Spleen (tissue), 13 donors: ENCODE measurements at places on chromosomes 1 and 21.

GRCh38 chr1:84930329-84930728 is 37.3 kb upstream of the LPAR3 start:
- no peak for DNase-seq

GRCh38 chr1:234942879-234943506 is 185.6 kb downstream of the TOMM20 start:
- DNase-seq: no peak

DNA sequence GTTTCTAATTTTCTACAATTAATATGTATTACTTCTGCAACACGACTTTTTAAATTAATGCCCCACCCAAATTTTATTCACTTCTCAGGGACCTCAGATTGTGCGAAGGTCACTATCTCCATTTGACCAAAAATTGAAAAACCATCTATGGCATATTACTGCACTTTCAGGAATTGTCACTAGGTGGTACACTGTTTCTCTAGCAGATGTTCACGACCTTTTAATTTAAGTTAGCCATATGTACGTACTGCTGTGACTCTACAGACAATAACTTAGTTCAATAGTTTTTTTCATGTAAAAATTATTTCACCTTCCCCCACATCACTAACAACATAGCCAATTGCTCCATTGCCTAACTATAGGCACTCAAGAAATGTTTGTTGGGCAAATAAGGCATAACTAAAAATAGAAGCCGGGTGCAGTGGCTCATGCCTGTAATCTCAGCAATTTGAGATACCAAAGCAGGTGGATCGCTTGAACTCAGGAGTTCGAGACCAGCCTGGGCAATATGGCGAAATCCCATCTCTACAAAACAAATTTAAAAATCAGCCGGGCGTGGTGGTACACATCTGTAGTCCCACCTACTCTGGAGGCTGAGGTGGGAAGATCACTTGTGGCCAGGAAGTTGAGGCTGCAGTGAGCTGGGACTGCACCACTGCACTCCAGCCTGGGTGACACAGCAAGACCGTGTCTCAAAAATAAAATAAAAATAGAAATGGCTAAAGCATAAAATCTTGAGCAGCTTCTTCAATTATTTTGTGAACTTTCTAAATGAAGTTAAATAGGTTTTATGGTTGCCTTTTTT is 75.7 kb upstream of the PKN2 start:
- DNase-seq: no peak

DNA sequence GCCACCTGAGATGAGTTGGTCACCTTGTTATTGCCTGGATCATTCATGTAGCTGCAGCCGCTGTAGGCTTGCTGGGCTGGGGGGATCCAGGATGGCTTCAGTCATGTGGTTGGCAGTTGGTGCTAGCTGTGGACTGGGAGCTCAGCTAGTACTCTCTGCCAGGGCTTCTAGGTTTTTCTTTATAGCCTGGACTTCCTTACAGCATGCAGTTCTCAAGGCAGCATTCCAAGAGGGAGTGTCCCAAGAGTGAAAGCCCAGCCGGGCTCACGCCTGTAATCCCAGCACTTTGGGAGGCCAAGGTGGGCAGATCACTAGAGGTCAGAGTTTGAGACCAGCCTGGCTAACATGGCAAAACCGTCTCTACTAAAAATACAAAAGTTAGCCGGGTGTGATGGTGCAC is 23.7 kb upstream of the ACTL8 start:
- DNase-seq: no peak

DNA sequence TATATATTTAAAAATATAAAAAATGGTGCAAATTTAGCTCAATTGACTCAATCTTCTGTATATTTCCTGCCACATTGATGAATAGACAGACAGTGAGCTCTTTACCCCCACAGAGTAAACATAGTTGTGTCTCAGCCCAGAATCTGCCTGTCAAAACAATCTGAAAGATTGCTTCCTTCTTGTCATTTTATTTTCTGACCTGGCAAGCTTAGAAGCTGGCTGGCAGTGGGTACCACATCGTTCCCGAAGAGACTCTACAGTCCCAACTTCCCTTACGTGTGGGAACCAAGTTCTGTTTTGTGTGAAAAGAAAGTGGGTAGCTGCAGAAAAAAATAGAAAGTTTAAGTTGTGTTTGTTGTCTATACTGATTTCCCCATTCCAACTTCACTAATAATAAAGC is 629.3 kb upstream of the NEGR1 start:
- no peak for DNase-seq

GRCh38 chr1:204791453-204792353 is 79.0 kb upstream of the NFASC start:
- peak; percentile 90 for DNase-seq

GRCh38 chr1:5522531-5523145 is 469.6 kb downstream of the NPHP4 start:
- no peak for DNase-seq

GRCh38 chr1:19831441-19831840 is 16.4 kb upstream of the RNF186 start:
- DNase-seq: no peak

GRCh38 chr1:207241164-207241934 is 80.1 kb upstream of the CD55 start:
- no peak for DNase-seq

GRCh38 chr1:225777058-225777582 is 506 bp upstream of the SRP9 start:
- DNase-seq: no peak

- DNase-seq: no peak
Measured at GRCh38 chr1:24097663-24098062, 14.3 kb downstream of the MYOM3 start.

DNA sequence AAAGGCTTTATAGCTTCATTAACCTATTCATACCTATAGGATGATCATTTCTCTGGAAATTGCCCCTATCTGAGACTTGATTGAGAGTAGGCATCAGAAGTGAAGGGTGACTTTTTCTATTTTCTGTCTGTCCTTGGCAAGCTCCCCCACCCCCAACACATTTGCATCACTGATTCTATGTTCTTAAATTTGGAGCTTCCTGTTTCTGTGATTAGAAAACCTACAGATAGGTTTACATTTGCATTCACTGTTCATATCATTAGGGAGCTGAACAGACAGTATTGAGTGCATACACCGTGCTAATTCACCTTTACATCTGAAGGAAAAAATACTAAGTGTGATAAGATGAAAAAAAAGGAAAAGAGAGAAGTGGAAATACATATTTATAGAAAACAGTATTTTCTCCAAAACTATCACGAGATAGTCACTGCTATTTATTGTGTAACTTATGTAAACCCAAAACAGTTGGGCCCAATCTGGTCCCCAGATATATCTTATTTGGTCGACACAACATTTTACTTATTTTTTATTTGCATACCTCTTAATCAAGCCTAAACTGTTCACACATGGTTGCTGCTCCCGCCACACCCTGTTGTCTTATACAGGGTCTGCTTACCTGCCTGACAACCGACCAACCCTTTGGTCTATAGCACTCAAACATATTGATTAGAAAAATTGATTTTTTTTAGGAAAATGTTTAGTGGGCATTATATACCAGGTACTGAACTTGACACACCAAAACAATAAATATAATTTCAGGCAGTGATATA is 218.8 kb downstream of the NTNG1 start:
- DNase-seq: no peak

- no peak for DNase-seq
Measured at GRCh38 chr1:20115479-20115878, 3.9 kb downstream of the PLA2G2D start.

DNA sequence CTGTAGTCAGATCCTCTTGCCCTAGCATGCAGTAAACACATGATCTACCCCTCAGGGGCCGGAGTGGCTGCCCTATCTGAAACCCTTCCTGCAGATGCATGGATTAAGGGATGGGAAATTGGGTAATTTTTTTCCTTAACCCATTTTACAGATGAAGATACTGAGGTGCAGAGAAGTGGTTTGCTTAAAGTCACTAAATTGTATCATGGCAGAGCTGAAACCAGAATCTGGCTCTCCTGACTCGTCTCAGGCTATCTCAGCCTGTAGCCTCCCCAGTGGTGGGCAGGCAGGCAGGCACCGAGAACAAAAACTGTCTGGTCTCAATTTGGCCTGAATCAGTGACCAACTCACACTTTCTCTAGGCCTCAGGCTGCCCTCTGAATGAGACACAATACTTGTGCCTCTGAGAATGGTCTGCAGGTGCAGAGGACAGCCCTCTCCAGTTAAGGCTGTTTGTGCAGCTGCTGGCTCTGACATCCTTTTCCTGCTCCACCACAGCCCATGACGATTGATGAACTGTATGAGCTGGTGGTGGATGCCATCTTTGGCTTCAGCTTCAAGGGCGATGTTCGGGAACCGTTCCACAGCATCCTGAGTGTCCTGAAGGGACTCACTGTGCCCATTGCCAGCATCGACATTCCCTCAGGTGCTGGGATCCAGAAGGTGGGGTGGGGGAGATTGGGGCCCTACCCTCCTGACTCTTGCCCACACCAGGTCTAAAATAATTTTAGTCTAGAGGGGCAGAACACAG is 1.5 kb downstream of the NAXE start:
- DNase-seq: no peak

- no peak for DNase-seq
Measured at GRCh38 chr1:177137814-177138213, 26.7 kb downstream of the ASTN1 start.

DNA sequence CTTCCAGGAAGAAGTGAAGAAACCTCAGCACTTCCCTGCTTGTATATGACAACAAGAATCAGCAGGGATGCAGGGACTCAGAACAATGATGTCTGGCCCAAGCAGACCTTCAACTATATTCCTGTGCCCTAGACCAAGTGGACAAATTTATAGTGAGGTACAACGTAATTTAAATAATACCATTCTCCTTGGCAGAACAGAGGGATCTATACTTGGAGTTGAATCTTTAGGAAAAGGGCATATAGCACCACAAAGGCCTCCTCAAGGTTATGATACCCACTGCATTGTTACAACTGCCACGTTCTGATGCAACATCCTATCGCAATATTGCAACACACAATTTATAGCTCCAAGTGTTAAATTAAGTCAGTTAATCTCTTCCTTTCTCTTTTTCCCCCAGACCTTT is 29.1 kb upstream of the GFI1 start:
- DNase-seq: no peak

GRCh38 chr21:34996304-34997101 is 52.6 kb downstream of the RUNX1 start:
- no peak for DNase-seq

DNA sequence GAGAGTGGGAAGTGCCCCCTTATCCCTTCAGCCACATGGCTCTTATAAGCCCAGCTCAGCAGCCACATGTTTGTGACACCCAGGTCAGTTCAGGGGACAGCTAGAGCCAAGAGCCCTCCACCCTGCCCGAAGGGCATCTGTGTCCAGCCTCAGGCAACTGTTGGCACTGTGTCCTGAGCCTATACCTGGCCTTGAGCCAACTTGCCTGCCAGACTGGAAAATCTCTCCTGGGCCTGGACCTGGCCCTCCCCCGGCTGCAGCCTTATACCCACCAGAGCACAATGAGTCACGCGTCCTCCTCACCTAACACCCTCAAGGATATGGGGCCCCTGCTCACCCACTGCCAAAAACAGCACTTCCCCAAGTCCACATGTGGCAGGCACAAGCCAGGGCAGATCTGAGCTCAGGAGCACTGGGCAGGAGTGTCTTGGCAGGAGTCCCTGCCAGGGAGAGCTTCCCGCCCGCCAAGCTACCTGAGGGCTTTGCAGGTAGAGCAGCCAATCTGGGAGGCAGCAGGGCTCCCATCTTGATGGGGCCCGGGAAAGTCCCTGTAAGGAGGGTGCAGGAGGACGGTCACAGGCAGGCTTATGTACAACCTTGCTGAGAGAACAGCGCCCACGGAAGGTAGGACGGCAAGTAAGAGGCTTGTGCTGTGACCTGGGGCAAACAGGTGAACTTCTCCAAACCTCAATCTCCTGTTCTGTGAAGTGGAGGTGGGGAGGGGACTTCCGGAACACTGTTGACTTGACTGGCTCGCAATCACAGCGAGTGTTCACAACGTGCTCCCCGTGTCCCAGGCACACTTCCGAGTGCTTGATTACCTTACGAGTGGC is 19.8 kb upstream of the HSPG2 start:
- DNase-seq: no peak

GRCh38 chr1:108036796-108037562 is 72.0 kb upstream of the VAV3 start:
- no peak for DNase-seq

DNA sequence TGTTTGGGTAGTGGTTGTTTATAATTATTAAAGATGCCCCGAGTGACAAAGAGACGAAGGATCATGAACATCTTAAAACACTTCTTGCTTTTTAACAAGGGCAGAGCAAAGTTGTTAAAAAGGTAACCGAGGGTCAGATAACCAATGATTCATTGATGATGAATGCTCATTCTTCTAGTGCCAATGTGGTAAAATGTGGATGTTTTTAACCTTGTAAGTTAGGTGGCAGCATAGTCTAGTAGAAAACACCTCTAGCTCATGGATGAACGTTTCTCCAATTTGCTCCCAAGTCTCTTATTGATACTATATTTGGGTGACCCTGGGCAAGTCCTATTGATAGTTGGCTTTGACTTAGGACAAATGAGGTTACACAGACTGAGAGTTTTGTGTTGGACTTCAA is 167.9 kb downstream of the KIF26B start:
- DNase-seq: no peak

DNA sequence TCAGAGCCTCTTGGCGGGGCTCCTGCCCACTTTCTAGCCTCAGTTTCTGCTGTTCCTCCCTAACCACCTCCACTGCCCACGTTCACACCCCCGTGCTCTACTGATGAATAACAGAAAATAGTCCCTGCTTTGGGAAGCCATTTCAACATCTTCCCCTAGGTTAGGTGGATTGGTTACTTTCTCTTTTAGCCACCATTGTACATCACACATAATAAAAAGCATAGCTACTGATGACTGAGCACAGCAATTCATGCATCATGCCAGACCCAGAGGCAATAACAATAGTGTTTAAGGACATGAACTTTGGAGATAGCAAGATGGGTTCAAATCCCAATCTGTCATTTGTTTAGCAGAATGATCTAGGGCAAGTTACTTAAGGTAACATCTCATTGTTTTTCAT is 74.6 kb downstream of the COLGALT2 start:
- DNase-seq: no peak
